ENCODE measurements at places on chromosomes 12 and 14.
A peak's percentile ranks its signal among the peaks of the same experiment; 100 is the strongest.

DNA sequence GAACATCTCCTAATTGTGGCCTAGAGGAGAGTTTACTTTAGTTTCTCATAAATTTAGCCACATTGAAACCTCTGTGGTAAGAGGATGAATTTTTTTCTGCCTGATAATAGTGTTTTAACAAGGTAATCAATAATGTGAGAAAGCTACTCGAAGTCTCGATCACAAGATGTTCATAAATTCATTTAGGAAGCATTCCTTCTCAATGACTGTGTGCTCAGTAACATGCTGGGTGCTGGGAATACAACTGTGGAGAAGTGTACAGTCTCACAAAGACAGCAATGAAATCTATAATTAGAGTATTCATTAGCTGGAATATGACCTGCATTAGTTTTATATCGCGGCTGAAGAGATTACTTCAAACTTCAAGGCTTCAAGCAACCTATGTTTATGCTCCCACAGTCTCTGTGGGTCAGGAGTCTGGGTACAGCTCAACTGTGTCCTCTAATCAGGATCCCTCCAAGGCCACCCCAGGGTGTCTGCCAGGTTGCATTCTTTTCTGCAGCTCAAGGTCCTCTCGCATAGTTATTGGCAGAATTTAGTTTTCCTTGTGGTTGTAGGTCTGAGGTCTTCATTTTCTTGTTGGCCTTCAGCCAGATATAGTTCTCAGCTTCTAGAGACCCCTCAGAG, 167.6 kb downstream of the ANO4 start:
- DNase-seq: no peak

DNA sequence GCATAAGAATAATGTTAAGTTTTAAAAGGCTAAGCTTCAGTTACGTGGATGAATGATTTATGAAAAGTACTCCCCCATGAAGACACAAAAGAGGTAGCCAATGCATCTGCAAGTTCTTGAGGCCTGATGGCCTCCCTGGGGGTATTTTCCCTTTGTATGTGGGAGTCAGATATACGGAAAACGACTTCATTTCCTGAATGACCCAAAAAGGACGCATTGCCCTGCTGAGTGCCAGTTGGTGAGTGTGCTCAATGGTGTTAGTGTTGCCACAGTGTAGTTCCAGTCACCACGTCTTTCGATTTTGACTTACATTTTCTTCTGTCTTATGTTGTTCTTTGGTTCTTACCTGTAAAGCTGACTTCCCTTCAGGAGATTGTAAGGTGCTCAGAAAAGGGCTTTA, 8.0 kb downstream of the ETV6 start:
- DNase-seq: no peak

DNA sequence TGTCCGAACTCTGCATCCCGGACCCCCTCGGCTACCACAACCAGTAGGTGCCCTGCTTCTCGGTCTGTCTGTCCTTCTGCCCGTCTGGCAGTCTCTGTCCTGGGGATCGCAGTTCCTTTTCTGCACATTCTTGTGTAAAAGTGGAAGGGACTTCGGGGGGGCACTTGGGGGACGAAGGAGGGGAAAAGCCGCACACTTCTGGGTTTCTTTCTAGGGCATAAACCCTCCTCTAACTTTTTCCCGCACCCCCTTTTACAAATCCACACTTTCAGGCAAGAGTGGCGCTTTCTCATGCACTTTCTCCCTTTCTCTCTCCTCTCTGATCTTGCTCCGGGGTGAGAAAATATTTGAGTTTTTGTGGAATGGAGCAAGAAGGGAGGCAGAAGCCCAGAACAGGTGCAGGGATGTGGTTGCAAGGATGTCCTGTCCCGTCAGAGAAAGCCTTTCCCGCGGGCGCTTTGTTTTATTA, 506 bp downstream of the ESRRB start:
- DNase-seq: no peak

- DNase-seq: no peak
Observed at GRCh38 chr12:69338120-69338859, 9.9 kb upstream of the LYZ start.

- DNase-seq: peak; percentile 90
Observed at GRCh38 chr12:120528861-120529525, at the start of gene COQ5. TSS of gene COQ5 (minus strand) at chr12:120529158. CDS start at chr12:120529141, 17 bp downstream.

GRCh38 chr12:6327229-6328041, 14.4 kb downstream of the TNFRSF1A start:
- no peak for DNase-seq

GRCh38 chr14:69317102-69317755, 57.3 kb downstream of the GALNT16 start:
- no peak for DNase-seq

DNA sequence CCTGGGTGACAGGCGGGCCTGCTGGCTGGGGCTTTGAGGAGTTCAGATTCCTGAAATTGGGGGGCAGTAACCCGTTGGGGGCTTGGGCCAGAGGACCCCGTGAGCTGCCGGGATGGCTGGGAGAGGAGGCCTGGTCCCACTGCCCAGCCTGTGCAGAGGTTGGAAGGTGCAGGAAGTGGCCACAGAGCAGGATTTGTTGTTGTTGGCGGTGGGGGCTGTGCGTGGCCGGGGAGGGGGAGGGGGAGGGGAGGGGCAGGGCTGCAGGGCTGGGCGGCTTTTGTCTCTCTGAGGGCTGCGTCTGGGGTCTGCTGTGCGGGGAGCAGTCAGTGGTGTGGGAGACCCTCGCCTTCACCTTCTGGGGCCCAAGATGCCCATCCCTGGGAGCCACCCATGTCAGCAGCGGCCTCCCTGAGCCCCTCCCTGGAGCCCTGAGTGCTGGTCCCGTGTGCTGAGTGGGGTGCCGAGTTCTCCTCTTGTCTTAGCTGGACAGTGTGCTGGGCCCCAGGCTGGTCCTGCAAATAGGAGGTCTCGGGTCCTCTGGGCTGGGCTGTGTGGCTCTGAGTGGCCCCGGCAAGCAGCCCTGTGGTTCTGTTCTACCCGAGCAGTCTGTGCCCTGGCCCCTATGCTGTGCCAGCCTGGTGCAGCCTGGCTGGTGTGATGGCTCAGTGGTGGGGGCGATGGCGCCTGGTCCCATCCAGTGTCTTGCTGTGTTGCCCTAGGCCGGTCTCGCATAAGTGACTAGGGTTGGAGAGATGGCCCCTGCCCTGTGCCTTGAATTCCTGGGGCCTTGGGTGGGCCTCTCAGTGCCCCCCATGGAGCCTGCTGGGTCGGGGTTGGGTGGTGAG, 10.3 kb downstream of the KIF26A start:
- no peak for DNase-seq

DNA sequence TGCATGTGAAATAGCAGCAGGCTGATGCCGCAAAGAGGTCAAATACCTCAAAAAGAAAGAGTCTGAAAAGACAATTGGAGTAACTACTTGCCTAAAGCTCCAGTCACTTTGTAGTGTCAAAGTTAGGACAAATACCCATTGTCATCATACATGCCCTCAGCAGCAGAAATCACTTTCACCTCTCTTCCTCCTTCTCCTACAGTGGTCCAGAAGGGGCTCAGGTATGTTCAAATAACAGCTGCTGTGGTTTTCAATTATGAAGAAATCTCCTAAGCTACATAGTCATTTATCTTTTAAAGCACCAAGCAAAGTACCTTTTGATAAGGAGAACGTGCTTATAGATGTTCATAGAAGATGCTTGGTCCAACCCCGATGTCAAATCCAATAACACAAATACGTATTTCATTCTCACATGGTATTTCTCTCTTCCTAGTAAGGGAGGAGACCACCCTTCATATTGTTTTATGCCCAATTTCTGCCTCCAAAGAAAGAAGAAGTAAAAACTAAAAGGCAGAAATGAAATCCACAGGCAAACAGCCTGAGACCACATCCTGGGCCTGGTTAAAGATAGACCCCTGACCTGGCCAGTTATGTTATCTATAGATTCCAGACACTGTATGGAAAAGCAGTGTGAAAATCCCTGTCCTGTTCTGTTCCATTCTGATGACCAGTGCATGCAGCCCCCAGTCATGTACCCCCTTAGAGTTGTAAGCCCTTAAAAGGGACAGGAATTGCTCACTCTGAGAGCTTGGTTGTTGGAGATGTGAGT, 23.7 kb downstream of the GYS2 start:
- no peak for DNase-seq

GRCh38 chr14:103871596-103872480, 24.5 kb upstream of the PPP1R13B start:
- no peak for DNase-seq

DNA sequence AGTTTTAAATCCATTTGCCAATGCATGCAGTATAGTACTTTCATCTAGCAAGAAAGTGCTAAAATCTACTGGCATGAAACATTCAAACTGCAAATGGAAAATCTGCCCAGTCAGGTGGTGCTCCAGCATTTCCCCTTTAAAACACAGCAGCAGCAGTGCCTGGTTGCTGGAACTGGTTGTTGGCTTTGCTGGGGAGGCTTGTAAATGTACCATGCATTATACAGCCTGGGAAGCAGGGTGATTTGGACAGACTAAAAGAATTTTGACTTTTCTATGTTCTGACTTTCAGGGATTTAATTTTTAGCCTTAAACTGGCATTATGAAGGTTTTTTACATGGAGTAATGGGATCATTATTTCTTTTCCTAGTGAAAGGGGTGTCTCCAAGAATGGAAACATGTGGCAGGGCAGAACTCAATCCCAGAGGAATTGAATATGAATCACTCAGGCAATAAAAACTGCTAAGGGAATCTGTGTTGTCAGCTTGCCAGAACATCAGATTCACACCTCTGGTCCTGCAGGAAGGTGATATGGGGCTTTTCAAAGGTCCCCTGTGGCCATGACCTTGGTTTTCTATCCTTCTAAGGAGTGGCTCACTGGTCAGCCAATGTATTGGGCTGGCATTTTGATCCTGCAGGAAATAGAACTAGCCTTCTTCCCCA, 9.0 kb upstream of the PAX9 start:
- no peak for DNase-seq

DNA sequence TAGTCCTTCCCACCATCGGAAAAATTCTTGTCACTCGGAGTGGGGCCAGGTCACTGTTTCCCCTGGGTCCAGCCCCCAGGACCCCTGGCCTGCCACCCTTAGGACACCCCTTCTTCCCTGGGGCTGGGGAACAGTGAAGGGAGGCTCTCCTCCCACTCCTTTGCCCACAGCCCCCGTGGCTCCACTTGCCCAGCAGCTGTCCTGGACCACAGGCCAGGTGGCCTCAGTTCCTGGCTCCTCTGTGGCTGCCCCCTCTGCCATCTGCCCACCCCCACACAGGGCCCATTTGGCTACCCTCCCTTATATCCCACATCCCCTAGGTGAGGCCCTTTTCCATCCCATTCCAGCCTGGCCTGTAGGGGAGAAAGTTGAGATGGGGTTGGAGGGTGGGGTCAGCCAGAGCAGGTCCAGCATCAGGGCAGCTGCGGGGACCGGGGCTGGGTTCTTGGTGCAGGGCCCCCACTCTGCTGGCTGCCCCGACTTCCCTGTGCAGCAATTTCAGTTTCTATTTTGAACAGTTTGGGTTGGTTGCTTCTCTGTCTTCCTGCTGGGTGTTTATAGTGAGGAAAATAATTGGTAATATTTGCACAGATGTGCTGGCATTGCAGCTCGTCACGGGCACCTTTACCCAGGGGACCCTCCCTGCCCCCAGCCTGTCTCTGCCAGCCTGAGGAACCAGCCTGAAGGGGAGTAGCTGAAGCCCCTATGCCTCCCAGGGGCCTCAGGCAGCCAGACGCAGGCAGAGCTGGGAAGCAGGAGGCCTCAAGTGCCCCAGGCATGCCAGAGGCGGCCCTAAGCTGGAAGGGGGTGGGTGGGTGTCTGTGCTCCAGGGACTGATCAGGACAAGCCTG, 23.4 kb downstream of the SYNDIG1L start:
- DNase-seq: no peak

DNA sequence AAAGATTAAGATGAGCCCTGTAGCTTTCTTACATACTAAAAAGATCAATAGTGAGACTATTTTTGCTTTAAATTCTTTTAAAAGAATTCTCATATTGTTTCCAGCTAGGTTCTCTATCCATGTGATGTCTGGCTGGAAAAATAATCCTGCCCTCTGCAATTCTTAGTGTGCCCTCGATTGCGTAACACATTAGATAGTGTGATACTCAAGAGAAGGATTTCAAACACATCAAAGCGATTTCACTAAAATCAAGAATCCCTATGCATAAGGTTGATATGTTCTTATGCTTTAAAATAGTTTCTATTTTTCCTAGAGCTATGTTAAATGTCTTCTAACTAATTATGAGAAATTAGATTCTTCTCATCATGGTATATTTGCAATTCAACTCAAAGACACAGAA, 127.3 kb upstream of the PLEKHA5 start:
- no peak for DNase-seq

DNA sequence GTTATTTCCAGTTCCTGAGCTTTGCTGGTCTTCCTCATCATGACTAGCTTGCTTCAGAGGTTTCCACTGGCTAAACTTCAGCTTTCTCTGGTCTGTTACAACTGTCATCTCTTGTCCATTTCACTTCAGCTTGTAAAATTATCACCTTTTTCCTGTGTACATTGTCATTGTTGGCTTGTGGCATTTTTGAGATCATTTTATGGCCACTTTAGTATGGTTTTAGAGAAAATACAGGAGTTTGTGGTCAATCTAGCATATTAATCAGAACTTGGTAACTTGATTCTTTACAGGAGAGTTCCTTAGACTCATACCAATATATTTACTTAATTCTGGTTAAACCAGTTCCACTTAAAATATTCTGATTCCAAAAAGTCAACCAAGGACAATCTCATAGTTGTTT, 235.9 kb upstream of the KITLG start:
- DNase-seq: no peak

DNA sequence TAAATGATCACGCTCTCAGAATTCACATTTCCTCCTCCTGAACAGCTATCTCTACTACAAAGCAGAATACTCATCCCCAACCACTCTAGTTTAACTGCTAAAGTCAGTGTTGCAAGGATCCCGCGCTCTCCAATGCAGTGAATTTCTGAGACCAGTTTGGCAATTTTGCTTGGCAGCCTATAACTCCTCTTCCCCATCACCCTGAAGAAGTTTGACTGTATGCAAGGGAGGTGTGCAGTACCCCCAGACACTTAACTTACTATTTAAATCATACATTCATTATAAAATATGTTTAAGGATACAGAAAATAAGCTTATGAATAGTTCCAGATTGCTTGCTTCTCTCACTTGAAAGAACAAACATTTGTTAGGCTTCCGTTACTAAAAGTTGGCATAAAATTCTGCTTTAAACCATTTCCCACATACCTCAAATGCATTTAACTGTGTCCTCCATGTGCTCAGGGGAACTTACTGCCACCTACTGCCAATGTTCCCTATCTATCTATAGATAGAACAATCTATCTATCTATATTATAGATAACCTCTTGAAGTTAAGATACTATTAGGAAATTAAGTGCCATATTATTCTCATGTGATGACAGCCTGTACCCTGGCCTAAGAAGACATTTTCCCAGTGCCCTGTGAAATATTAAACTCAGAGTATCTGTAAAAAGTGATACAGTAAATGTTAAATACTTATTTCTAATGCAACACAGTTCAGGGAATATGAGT, 2.4 kb downstream of the LGR5 start:
- no peak for DNase-seq

Data from neural crest cell (in vitro differentiated cells).